Cardiac muscle cell (in vitro differentiated cells and primary cell): ENCODE measurements at places on chromosomes 11 and 22. TPM values are rescaled to one million over a fixed set of nuclear protein-coding genes. Genes with fewer than 3 reads are reported as not detected.

Gene CARD16
- not detected in 2 replicates for total RNA-seq

Gene LARGE2
- total RNA-seq, result 4.9 and 5.8 TPM in 2 replicates

Gene C22orf31
- not detected in 2 replicates for total RNA-seq

Gene OR52N1
- not detected in 2 replicates for total RNA-seq

Gene LIF
- total RNA-seq, result 0.39 and 1.0 TPM in 2 replicates

Gene EMID1
- 13.0 and 42.5 TPM in 2 replicates for total RNA-seq

Gene TIMP3
- total RNA-seq, result 72.8 and 91.3 TPM in 2 replicates

Gene IL10RA
- total RNA-seq, result not detected in 2 replicates

Gene VPREB1
- total RNA-seq, result not detected in 2 replicates

Gene ANKK1
- total RNA-seq, result 0.09 and 0.18 TPM in 2 replicates

Gene PATE4
- total RNA-seq, result not detected in 2 replicates

Gene RNF121
- 27.7 and 28.6 TPM in 2 replicates for total RNA-seq

Gene MMP1
- not detected in 2 replicates for total RNA-seq

Gene TMPRSS6
- total RNA-seq, result not detected in 2 replicates

Gene KRTAP5-7
- not detected in 2 replicates for total RNA-seq

- no peak for DNase-seq
Observed at GRCh38 chr11:128616161-128616560, 28.8 kb upstream of the ETS1 start.

GRCh38 chr11:19430754-19431398, 190.1 kb upstream of the E2F8 start:
- DNase-seq, result no peak

- peak; percentile 53 for DNase-seq
Observed at GRCh38 chr11:34302046-34302921, 55.5 kb downstream of the ABTB2 start.

- DNase-seq, result no peak
Observed at GRCh38 chr11:3916962-3917361, 61.5 kb downstream of the STIM1 start.

- DNase-seq, result no peak
Observed at GRCh38 chr22:30036656-30037055, 43.6 kb upstream of the HORMAD2 start.

DNA sequence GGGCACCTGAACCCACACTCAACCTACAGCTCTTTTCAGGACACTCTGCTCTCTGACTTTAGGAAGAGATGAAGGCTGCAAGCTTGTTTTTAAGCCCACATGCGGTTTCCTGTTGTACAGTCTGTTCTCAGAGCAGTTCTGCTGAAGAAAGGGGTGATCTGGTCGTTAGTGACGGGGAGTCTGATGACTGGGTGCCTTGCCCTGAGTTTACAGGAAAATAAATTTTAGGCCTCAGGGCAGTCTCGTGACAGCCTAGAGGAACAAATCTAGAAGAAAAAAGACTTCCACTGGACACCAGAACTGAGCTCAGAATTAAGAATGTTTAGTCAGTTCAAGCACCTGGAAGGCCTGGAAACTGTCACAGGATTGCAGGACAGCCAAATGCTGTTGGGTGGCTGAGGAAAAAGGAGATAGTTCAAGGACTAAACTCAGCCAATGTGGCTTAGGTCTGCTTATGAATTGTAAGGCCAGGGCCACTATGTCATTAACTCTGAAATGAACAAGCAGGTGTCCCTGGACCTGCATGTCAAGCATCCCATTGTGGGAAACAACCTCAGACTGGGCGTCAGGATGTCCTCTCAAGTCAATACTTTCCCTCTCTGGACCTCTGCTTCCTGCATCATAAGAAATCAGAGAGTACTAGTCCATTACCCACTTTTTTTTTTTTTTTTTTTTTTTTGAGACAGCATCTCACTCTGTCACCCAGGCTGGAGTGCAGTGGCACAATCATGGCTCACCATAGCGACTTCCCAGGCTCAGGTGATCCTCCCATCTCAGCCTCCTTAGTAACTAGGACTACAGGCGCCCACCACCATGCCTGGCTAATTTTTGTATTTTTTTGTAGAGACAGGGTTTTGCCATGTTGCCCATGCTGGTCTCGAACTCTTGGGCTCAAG, 5.7 kb downstream of the PIK3IP1 start:
- no peak for DNase-seq

GRCh38 chr22:37269936-37270678, 12.2 kb upstream of the CYTH4 start:
- DNase-seq, result no peak

GRCh38 chr11:86360775-86361395, 13.8 kb upstream of the CCDC81 start:
- DNase-seq, result peak; percentile 22

DNA sequence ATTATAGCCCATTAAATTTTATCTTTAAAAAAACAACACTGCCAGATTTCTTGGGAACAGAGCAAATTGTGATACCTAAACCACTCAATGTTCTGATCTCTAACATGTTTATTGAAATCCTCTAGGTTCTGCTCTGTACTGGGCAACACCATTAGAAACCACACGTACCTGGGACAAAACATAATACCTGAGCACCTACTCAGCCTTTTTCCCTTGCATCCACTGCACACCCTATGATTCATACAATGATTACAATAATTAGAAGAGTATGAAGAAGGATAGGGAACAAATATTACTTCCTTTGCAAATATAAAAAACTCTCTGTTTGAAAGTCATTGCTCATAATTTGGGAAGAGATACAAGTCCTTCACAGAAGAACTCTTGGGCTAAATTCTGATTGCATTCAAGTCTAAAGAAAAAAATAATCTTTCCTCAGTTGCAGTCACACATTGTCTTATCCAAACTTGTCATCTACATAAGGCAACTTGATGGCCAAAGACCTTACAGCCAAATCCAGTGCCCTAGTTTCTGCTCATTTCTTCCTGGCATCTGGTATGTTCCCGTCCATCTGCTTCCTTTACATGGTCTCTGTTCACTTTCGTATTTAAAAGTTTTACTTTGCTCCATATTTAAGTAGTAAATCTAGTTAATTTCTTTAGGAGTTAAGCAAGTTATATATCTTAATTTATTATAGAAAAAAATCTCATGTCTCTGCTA, 407.4 kb downstream of the LRRC4C start:
- no peak for DNase-seq

DNA sequence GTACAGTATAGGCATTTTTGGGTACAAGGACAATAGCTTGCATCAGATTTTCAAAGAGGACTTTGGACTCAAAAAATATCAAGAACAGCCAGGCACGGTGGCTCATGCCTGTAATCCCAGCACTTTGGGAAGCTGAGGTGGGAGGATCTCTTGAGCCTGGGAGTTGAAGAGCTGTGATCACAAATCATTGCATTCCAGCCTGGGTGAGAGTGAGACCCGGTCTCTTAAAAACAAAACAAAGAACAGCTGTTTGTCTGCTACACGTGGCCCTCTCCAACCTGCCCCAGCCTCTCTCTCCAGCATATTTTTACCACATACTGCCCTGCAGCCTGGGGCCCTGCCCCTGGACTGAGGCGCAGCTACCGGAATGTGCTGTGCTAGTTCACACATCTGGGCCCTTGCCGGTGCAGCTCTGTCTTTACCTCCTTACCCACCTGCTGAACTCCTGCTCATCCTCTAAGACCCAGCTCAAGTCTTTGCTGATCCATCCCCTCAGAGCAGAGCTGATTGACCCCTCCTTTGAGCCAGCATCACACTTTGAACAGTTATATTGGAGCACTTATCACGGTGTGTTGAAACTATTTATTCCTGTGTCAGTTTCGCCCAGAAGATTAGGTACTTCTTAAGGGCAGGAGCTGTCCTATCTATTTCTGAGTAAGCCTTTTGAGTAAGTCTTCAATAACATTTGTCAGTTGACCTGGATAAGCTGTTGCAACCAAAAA, 29.4 kb downstream of the GRIK4 start:
- no peak for DNase-seq

- DNase-seq, result no peak
Observed at GRCh38 chr22:49159711-49160110, 668.0 kb downstream of the BRD1 start.

DNA sequence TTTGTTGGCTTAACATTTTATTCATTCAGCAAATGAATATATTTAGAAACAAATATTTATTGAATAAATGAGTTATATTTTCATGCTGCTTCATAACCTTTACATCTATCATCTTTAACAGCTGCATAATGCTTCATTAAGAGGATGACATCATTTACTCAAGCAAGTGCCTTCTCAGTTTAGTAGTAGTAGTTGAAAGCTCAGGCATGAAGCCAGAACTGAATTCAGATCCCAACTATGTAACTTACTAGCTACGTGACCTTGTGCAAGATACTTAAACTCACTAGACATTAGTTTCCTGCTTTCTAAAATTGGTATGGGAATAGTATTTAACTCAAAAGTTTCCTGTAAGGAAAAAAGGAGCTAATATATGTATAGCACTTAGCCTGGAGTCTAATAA, 90.3 kb downstream of the TMPRSS5 start:
- no peak for DNase-seq

DNA sequence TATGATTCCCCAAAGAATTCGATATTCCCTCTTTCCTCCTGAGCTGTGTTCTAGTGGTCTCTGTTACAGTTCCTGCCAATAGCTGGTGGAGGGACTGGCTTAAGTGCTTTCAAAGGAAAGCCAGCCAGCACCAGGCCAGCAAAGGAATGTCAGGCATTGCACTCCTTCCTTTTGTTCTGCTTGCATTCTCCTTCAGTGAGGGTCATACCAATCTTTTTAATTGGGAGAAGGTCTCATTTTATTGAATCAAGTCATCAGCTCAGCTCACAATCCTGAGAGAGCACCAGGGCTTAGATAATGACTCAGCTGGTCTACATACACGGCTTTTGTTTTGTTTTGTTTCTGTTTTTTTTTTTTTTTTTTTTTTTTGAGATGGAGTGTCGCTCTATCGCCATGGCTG, 222.9 kb downstream of the NAV2 start:
- no peak for DNase-seq

DNA sequence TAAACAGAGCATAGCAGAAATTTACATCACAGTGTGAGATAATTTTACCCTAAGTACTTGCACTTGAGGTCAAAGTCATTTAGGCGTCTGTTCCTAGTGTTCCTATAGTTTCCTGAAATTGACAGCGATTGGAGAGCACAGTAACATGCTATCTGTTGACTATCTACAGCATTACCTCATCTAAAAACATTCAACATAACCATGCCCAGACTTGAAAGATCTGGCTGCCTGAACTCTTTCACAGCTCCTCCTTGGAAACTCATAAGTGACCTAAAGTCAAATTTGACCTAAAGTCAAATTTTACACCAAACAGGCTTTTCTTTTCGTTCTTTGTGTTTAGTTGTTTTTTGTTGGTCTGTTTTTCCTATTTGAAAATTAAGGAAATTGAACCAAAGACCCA, 233.8 kb upstream of the UBASH3B start:
- DNase-seq, result no peak

- DNase-seq, result no peak
Observed at GRCh38 chr11:7524462-7525235, 10.8 kb downstream of the PPFIBP2 start.

GRCh38 chr11:119906376-119906775, 177.4 kb upstream of the NECTIN1 start:
- no peak for DNase-seq

GRCh38 chr11:34653851-34654482, 33.1 kb downstream of the EHF start:
- peak; percentile 96 for DNase-seq

- no peak for DNase-seq
Observed at GRCh38 chr11:69797156-69797555, 22.0 kb upstream of the FGF4 start.

DNA sequence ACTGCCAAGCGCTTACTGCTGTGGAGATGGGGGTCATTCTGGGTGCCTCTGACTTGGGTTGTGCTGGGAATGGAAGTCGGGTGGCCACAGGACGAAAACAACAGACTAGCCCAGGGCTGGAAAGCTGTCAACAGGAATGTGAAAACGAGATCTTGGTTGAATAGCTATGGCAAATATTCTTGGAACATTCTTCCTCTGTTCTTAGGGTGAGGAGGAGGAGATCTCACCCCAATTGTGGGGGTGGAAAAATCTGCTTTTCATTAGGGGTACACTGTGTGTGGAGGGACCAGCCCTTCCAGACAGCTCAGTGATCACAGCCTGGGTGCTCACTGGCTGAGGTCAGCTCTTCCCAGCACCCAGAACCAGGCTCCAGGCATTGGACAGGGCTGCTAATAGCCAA, 52.0 kb upstream of the PRSS23 start:
- no peak for DNase-seq

- DNase-seq, result no peak
Observed at GRCh38 chr11:128874427-128874826, 7.3 kb upstream of the KCNJ1 start.

- no peak for DNase-seq
Observed at GRCh38 chr11:112786886-112787530, 174.2 kb upstream of the NCAM1 start.

- DNase-seq, result no peak
Observed at GRCh38 chr11:60389279-60389910, 6.9 kb upstream of the MS4A14 start.

DNA sequence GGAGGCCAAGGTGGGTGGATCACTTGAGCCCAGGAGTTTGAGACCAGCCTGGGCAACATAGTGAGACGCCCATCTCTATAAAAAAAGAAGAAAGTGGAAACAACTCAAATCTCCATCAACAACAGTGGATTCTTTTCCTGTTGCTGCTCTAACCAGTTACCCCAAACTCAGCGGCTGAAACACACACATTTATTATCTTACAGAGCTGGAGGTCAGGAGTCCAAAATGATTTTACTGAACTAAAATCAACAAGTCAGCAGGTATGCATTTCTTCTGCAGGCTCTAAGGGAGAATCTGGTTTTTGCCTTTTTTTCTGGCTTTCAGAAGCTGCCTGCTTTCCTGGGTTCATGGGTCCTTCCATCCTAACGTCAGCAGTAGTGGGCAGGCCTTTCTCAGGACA, 11.7 kb upstream of the GCAT start:
- no peak for DNase-seq

GRCh38 chr11:17734986-17735817, 621 bp downstream of the KCNC1 start:
- DNase-seq, result peak; percentile 82
